ENCODE measurements at places on chromosomes 4 and X.
A peak's percentile ranks its signal among the peaks of the same experiment; 100 is the strongest.

DNA sequence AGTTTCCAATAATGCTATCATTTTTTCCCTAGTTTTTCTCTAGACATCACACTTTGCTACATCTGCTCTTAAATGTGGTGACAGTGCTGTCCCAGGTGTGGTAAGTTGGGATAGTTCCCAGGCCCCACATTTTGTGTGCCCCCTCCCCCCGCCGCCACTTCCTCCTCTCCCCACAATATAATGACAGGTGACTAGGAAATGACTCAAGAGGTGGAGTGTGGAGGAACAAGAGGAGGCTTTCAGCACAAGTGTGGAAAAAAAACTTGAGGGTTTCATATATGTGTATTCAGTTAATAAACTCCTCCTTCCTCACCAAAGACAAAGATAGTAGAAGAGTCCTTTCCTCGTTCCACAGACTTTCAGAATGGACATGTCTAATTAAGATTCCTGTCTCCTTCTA is 18.3 kb upstream of the IL21 start:
- DNase-seq, result no peak

GRCh38 chr4:17704020-17704650 is 77.3 kb downstream of the FAM184B start:
- no peak for DNase-seq

DNA sequence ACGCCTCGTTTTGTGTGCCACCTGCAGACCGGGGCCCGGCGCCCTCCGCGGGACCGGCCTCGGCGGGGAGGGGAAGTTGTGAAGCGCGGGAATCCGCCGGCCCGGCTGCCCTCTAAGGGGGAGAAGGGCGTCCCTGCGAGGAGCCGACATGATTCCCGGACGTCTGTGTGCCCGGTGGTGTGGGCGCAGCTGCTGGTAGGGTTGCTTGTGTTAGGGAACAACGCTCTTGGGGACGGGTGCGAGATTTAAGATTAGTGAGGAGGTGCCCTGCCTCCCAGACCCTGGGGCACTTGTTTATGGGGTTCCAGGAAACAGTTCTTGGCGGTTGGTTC is 627 bp downstream of the CDKN2AIP start:
- DNase-seq, result peak; percentile 45

DNA sequence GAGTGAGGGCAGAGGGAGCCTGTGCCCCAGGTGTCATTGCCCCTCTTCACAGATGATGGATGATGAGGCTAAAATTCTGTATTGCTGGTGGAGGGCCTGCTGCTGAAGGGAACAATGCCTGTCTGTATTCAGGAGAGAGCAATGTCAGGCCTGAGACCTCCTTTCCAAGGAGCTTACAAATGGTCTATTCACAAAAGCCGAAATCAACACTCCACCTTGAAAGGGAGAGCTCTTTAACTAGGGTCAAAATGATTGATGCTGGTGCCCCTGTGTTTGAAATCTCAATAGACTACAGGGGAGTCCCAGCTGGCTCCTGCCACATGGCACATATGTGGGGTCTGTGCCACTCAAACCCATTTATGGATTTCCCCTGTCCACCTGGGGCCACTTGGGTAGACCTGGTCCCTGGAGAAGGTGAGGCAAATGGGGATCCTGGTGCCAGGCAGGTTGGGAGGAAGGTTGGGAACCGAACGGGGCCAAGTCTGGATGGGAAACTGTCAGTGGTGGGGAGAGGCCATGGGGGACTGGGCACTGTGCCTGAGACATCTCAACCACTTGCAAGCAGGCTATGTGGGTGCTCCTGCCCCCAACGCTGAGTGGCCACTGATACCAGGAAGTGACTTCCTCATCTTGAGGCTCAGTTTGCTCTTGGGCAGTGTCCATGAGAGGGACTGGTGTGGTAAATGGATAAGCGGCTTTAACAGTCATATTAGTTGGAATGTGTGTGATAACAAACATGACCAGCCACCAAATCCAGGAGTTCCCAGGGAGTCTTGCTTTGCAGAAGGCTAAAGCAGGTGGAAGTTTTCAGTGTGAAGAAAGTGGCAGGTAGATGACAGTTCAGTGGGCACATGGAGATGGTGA is 223.8 kb upstream of the PSAPL1 start:
- DNase-seq, result no peak

- no peak for DNase-seq
Observed at GRCh38 chr4:53697016-53697685, 105.9 kb upstream of the LNX1 start.

GRCh38 chr4:95165926-95166524 is 382.7 kb downstream of the UNC5C start:
- DNase-seq, result peak; percentile 41

DNA sequence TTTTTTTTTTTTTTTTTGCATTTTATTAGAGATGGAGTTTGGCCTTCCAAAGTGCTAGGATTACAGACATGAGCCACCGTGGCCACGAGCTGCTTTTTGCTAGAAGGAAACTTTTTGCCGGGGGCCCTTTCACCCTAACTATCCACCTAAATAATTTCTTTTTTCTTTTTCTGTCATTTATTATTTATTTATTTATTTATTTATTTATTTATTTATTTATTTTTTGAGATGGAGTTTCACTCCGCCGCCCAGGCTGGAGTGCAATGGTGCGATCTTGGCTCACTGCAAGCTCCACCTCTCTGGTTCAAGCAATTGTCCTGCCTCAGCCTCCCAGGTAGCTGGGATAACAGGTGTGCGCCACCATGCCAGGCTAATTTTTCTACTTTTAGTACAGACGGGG is 303.9 kb downstream of the ASMT start:
- no peak for DNase-seq

GRCh38 chr4:152190907-152191306 is 345.0 kb downstream of the FBXW7 start:
- DNase-seq, result no peak

DNA sequence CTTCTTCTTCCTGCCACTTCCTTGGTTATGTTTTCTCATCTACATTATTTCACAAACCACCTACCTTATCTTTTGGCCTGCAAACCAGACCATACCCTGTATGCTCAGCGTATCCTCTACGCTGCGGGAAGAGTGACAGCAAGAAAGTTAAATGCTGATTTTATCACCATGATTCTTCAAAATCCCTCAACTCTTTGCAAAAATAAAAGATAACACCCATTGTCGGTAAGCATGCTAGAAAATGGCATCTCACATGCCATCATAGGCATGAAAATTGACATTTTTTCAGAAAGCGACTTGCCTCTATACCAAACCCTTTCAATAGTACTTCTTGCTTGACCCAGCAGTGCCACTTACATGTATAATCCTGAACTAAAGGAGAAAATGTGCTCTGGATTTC is 102.0 kb downstream of the HPGD start:
- DNase-seq, result no peak

GRCh38 chr4:38030023-38030422 is 69.8 kb downstream of the PTTG2 start:
- DNase-seq, result no peak
